Activated CD4-positive, alpha-beta T cell treated with anti-CD3 and anti-CD28 coated beads for 1 hour (primary cell): ENCODE measurements at places on chromosomes 2 and 18.

DNA sequence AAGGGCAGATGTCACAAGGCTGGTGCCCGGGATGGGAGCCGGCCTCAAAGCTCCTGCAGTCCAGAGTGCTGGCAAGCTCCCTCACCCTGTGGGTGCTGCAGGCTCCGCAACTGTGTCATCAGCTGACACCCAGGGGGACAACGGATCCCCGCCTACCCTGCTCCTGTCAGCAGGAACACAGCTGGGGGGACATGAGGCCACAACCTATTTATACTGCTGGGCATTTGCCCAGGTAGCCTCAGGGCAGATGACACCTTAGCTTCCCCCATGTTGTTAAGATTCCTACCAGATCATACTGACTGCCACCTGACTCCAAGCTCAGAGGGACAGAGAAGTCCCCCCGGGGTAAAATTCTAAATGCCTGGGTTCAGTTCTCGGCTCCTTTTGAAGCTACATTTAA is 1.2 kb downstream of the ANKRD23 start:
- no peak for DNase-seq

DNA sequence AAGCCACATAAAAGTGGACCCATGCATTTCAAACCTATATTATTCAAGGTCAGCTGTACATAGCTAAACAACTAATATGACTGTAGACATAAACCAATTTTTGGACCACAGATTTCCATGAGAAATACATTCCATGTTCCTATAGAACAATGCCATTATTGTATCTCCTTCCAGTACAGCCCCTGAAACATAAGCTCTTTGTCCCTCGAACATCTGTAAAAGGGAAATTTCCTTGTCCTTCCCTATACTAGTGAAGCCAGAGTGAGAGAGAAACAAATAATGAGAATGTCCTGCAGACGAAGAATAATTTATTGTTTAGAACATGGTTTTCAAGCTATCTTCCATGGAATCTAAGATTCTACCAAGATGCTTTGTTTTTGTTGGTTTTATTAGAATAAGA is 75.3 kb downstream of the GORASP2 start:
- no peak for DNase-seq

GRCh38 chr2:237711458-237712150 is 84.2 kb downstream of the LRRFIP1 start:
- no peak for DNase-seq

GRCh38 chr2:50957896-50958295 is 74.0 kb downstream of the NRXN1 start:
- no peak for DNase-seq

DNA sequence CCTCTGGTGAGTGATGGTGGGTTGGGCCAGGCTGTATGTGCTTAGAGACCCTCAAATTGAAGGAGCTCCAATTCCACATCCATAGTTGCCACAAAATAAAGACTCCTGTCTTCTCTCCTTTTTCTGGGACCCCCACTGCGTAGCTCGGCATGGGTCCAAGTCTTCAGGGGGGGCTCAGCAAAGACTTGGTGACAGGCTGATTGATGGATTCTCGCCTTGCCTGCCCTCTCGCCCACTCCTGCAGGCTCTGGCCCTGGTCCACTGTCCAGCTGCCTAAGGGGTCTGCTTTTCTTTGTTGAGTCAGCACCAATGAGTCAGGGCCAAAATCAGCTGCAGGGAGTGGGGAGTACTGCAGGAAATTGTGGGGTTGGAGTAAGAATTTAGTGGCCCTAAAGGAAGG is 21.5 kb downstream of the RPL37A start:
- no peak for DNase-seq
